Anterior cingulate cortex (tissue), 58 donors: ENCODE measurements at places on chromosomes 4 and X.
A peak's percentile ranks its signal among the peaks of the same experiment; 100 is the strongest.

DNA sequence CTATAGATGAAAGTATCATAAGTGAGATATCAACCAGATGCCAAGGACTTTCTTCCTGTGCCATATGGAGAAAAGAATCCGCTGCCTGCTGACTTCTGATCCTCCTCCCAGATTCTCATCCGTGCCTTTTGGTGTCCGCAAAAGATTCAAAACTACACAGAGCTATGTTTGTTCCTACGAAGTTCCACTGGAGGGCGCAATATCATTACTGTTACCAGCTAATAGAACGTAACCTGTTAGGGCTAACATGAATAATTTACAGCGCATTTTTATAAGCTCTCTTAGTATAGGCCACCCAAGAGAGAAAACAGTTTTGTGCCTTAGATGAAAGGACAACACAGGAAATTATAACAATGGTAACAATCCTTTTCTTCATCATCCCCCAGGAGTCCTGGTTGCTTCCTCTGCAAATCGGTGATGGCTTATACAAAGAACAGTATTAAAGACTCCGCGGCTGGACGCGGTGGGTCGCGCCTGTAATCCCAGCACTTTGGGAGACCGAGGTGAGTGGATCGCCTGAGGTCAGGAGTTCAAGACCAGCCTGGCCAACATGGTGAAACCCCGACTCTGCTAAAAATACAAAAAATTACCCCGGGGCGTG is 22.8 kb upstream of the CENPVL3 start:
- peak; percentile 0 for DNase-seq

- DNase-seq = no peak
These were observed 40.2 kb downstream of the ARHGAP10 start for GRCh38 chr4:147772056-147772455.

DNA sequence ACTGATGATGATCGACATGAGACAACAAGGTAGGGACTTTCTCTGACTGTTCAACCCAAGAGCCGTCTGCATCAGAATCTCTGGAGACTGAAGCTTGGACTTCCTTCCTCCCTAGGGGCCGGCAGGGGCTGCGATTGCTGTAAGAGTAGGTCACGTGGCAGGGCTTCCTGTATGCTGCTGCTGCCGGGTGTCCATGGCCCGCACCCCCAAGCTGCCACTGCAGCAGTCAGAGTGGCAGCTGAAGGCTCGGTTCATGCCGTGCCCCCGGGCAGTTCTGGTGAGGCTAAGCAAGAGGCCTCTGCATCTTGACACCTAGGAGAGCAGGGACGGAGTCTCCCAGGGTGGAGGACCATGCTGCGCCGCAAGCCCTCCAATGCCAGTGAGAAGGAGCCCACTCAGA is at the start of gene SASH3:
TSS of gene SASH3 (plus strand) at position 203 of the 400 bp plus-strand sequence. CDS start at position 352, 149 bp downstream.
- no peak for DNase-seq

DNA sequence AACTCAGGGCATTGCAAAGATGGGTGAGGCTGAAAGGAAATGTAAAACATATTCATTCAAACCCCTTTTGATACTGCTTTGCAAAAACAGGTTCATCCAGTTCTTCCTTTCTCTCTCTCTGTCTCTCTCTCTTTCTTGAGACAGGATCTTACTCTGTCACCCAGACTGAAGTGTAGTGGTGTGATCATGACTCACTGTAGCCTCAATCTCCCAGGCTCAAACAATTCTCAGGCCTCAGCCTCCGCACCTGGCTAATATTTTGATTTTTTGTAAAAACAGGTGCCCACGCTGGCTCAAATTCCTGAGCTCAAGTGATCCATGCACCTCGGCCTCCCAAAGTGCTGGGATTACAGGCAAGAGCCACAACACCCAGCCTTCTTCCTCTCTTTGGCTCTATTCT is 15.6 kb upstream of the DCHS2 start:
- DNase-seq = no peak

GRCh38 chr4:142929526-142929925 is 83.4 kb upstream of the INPP4B start:
- DNase-seq = no peak

DNA sequence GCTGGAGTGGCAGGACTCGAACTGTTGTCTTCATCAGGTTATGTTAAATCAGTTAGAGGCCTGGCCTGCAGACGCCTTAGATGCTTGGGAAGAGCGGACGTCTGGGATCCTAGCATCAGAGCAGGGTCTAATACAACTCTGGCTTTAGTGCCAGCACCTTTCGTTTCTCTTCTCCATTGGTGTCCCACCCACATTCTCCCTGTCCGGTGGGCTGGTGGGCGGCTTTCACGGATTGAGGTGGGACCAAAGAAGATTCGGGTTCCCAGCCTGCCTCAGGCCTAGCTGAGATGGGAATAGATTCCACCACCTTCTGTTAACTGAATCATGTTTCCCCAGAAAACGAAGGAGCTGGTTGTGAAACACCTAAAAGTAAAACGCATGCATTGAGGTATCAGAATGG is 939 bp downstream of the PDK3 start:
- no peak for DNase-seq
